GM04503 (cell line): ENCODE measurements at places on chromosomes 7 and 10.

- no peak for DNase-seq
These were observed 4.4 kb upstream of the FZD9 start for GRCh38 chr7:73429215-73429614.

GRCh38 chr7:37432281-37432920, 16.3 kb downstream of the ELMO1 start:
- no peak for DNase-seq

- DNase-seq, result no peak
These were observed 133.3 kb upstream of the SAMD8 start for GRCh38 chr10:74977913-74978847.

DNA sequence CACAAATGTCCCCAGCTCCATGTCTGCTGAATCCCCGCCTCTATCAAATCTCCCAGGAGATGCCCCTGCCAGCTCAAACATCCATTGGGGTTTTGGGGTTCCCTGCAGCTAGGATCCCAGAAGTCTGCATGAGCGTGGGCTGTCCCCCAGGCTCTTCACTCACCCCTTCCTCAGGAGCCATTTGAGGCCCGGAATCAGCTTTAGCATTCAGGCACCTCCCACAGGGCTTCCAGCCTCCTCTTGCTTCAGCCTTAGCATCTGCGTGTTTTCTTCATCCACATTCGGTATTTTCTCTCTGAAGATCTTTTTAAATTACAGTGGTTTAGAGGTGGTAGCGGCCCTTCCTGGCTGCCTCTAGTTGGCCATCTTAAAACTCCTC, 1054.4 kb downstream of the CNTNAP2 start:
- no peak for DNase-seq

DNA sequence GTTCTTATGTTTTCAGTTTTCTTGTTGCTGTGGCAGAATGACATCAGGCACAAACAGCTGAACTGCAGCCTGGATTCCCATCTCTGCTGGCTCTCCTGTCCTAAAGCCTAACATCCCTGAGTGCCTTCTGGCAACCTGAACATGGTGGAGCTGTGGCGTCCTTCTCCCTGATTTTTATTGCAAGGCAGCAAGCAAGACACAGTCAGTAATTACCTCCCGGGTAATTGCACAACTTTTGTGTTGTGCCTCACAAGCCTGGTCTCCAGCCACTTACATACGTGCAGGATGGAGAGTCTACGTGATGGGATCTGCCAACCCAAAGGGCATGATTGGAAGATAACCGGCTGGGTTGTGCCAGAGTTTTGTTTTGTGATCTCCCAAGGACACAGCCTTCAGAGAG, 116.1 kb upstream of the PARD3 start:
- DNase-seq, result no peak

GRCh38 chr10:112230325-112230988, 46.9 kb upstream of the GPAM start:
- no peak for DNase-seq

GRCh38 chr10:89475125-89475524, 60.3 kb downstream of the SLC16A12 start:
- DNase-seq, result no peak

DNA sequence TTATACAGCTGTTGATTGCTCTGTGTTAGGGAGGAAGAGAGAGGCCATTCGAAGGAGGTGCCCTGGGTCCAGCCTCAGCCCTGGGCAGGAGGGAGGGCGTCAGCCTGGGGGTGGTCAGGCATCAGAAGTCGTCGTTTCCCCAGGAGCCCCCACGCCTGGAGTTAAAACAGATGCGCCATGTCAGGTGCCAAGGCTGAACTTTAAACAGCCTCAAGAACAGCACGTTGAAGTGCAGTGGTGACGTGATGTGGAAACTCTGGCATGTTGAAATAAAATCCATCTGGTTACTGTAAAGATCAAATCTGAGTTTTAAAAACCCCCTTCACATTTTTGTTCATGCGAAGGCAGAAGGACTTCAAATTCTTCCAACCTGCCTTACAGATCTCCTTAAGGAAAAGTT, 128.4 kb upstream of the PPP2R2D start:
- no peak for DNase-seq
